GM20000 (cell line): ENCODE measurements at places on chromosomes 12 and 14.

DNA sequence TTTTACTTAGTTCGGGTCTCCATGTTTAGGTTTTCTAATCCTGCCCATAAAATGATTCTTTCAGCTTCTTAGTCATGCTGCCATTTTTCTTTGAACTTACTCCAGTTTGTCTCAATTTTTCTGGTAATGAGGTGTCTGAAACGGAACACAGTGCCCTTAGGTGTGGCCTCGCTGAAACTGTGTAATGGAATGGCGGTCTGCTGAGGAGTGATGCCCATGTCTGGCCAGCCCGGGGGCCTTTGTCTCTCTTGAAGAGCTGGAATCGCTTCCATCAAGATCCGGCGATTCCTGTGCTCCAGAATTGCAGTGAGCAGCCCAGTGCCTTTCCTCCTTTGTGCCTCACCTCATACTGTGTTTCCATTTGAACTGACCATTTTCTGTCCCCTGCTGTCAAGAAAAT, 112.5 kb downstream of the FBXL14 start:
- DNase-seq: no peak

GRCh38 chr12:12047682-12048081, 23.1 kb upstream of the BCL2L14 start:
- DNase-seq: no peak

GRCh38 chr14:96851694-96852381, 54.7 kb downstream of the VRK1 start:
- no peak for DNase-seq

GRCh38 chr12:109739747-109740693, 26.4 kb downstream of the FAM222A start:
- DNase-seq: no peak

- DNase-seq: no peak
Measured at GRCh38 chr12:41367726-41368405, 179.7 kb downstream of the PDZRN4 start.

GRCh38 chr14:61222388-61222787, 58.8 kb downstream of the TMEM30B start:
- DNase-seq: no peak

DNA sequence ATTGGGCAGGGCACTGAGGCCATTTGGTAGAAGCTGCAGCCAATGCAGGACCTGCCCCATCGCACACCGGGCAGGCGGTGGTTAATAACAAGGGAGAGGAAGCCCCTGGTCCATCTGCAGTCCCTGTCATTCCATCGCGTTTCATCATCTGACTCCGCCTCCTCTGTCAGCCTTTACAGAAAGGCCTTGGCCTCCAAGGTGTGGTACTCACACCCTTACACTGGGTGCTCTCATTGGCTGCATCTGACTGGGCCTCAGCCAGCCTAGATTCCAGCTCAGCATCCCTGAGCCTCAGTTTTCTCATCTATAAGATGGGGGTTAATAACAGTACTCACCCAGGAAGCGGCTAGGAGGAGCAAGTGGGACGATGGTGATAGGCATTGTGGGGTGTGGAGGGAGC, 14.7 kb upstream of the HHIPL1 start:
- DNase-seq: no peak

DNA sequence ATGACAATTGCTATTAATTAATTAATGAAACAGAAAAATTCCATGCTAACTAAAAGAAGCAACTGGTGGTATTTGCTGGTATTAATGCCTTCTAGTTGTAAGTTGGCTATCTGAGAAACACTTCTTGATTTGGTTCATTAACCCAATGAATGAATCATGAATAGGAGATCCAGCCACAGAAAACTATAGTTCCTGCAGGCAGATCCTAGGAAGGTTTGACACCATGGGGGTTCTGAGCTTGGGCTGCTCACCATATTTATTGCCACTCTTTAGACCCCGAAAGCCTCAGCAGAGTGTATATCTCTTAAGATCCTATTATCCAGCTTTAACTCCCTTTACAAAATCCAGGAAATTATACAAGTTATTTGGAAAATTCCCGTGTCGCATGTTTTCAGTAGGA, 81.4 kb upstream of the REP15 start:
- DNase-seq: no peak

DNA sequence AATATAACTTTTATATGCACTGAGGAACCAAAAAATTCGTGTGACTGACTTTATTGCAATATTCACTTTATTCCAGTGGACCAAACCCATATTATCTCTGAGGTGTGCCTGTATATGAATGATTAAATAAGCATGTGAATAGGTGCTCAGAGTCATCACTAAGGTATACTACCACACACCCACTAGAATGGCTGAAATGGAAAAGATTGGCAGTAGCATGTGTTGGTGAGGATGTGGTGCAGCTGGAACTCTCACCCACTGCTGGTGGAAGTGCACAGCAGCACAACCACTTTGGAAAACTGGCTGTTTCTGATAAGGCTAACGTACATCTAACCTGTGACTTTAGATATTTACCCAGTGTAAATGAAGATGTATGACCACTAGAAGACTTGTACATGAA, 36.8 kb downstream of the GOLGA5 start:
- no peak for DNase-seq

DNA sequence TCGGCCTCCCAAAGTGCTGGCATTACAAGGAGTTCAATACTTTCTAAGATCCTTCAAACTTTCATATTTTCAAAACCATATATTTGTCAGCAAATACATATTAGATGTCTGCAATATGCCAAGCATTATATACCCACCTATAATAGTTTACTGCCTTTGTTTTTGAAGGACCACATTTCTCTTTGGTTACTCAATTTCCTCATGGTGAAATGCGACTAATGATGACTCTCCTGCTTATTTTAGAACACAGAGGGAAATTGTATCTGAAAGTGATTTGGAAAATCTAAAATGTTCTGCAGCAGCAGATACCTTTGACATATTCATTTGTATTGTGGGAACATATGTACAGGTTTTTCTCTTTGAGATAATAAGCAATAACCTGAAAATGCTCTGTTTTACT, 2.7 kb upstream of the CNTN1 start:
- no peak for DNase-seq

DNA sequence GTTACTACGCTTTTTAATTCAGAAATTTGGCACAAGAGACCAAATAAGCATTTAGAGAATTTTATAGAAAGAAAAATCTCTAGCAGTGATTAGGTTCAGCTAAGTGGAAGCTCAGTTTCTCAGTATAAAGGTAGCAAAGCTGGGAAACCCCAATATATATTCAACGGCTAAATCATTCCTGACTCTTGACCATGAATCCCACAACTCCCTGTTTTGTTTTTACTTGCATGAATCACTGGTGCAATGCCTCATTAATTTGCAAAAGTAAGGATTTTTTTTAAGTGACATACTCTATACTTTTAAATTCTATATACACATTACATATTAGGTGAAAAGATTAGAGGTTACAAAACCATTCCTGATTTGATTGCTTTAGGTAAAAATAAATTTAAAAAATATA, 74.3 kb upstream of the PLEKHG7 start:
- no peak for DNase-seq

DNA sequence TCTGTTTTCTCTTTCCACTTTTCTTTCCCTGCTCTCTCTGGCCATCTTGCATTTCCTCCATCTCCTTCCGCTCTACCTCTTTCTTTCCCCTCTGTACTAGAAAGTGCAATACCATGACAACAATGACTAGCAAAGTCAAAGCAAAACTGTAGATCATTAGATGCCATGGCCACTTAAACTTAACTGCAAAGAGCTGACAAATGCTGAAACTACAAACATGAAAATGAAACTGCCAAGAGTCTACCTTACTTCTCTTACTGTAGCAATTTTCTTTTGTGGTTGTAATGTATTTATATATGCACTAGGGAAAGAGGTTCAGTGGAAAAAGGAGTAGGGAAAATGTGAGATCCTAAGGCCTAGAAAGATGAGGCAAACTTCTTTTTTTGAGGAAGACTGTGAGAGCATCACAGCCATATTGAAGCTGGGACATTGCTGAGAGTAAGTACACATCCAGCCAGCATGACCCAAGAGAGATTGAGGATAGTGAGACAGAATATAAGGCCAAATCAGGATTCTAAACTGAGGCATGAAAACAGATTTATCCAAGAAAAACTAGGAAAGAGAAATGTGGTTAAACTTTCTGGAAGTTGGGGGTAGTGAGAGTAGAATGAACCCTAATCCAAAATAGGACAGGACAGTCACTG, 276.6 kb upstream of the NAV3 start:
- peak; percentile 39 for DNase-seq

DNA sequence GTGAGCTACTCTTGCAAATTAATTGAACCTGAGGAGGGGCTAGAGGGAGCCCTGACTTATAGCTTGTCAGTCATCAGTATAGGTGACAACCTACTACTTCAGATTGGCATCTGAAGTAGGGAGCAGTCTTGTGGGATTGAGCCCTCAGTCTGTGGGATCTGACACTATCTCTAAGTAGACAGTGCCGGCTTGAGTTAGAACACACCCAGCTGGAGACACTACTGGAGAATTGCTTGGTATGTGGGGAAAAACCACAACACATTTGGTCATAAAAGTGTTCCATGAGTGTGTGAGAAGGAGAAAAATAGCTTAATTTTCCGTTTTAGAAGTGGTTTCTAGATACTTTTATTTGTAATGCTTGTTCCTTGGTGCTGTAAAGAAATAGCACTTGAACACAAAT, 30.5 kb upstream of the DDHD1 start:
- DNase-seq: no peak

DNA sequence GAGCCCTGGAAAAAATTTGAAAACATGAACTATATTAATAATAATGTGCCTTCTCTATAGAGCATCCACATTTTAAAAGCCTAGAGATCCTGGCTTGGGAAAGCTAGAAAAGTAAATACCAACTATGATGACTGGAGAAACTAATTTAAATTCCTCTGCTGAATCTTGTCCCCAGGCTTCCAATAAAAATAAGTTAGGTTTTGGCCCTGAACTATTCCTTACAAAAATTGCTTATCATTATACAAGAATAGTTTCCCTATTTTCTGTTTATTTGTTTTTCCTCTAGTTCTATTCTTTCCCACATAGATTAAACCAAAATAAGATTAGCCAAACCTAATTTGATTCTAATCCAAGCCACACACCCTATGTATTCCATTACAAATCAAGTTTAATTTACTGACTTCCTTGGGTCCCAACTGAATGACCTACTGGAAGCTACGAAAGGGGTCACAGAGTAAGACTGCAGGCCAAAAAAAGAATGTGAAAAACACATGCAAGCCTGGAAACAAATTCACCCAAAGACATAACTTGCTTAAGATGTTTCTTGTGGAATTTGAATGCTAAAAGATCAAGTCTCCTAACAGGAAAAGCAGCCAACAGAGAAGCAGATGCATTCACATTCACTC, 133.0 kb downstream of the PAWR start:
- DNase-seq: no peak

DNA sequence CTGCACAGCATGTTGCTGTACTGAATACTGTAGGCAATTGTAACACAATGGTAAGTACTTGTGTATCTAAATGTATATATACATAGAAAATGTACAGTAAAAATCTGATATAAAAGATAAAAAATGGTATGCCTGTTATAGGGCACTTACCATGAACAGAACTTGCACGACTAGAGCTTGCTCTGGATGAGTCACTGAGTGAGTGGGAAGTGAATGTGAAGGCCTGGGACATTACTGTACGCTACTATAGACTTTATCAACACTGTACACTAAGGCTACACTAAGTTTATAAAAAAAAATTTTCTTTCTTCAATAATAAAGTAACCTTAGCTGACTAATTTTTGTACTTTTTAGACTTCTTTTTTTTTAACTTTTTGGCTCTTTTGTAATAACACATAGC, 24.2 kb upstream of the NEDD1 start:
- DNase-seq: no peak

- peak; percentile 36 for DNase-seq
Measured at GRCh38 chr12:116459011-116459875, 99.9 kb upstream of the MAP1LC3B2 start.

- DNase-seq: no peak
Measured at GRCh38 chr12:113242560-113242959, 21.3 kb downstream of the TPCN1 start.

- DNase-seq: peak; percentile 77
Measured at GRCh38 chr12:6632026-6632983, 3.5 kb downstream of the LPAR5 start.

DNA sequence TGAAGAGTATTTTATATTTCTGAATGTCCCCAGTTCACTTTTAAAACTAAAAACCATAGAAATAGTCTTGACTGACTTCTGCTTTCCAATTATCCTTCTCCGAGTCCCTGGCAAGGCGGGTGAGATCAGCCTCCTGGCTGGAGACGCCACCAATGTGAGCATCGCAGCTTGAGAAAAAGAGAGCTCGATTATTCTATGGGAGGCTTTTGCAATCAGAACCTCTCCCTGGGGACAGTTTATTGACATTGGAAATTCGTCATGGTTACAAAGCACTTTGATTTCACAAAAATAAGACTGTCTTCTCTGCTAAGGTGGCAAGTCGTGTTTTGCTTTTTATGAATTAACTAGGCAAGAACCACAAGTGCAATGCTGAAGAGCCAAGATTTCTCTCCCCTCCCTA, 23.6 kb upstream of the GPHB5 start:
- no peak for DNase-seq

DNA sequence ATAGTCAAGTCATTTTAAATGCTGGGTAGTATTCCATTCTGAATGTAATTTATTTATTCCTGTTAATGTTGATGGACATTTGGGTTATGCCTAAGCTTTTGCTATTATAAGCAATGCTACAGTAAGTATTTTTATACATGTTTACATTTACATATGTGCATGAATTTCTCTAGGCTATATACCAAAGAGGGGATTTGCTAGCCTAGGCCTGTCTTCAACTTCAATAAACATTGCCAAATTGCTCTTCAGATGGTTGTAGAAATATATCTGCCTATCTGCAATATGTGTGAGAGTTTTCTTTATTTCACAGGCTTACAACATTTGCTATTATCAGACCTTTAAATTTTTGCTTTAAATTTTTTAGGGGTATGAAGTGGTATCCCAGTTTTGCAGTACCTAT, 87.0 kb downstream of the MIPOL1 start:
- DNase-seq: no peak
